Ascending aorta (tissue), 2 donors: ENCODE measurements at places on chromosomes 2 and 18.

GRCh38 chr2:51224790-51225189 is 192.9 kb upstream of the NRXN1 start:
- DNase-seq, result no peak

DNA sequence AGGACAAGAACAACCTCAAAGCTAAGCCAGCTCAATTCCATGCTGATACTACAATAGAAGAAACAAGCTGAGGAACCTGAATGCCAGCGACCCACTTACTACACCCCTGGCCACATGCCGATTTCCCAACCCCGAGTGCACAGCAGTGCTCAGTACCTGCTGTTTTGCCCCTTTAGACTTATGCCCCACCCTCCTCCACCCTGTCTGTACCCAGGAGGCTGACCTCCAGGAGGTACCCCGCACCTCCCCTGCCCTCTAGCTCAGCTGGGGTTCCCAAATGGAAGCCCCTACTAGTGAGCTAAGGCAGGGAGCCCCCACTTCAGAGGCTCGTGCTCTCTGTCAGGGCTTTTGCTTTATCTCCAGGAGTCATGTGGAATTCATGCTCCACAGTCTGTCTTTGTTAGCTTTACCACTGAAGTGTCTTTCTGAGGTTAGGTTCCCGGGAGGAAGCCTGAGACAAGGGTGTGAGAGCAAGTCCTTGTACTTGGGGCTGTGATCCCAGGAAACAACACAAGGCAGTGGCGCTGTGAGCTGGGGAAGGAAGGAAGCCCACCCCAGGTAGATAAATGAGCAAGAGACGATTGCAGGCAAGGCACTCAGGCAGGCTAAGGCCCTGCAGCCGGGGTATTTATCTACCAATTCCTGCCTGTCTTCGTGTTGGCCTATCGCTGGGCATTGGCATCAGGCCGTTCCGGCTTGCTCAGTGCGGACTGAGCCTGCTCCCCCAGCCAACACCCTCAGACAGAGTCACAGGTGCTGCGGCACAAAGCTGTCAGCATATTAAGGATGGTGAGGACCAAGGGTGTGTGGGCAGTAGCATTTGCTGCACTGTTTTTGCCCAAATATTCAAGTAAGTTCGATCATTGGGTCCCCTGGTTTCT is 220.5 kb downstream of the CYP26B1 start:
- peak; percentile 55 for DNase-seq

- peak; percentile 91 for DNase-seq
These were observed 50.2 kb upstream of the CTAGE1 start for GRCh38 chr18:22467760-22468553.

DNA sequence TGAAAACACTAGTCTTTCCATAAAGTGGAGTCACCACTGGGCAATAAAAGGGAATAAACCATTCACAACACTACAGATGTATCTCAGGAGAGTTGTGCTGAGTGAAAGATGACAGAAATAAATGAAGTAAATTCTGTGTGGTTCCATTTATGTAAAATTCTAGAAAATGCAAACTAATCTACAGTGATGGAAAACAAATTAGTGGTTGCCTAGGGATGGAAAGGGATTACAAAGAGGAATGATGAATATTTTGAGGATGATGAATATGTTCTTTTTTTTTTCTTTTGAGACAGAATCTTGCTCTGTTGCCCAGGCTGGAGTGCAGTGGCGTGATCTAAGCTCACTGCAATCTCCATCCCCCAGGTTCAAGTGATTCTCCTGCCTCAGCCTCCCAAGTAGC is 123.0 kb downstream of the MAPK4 start:
- DNase-seq, result no peak

- no peak for DNase-seq
These were observed 84.8 kb downstream of the OSBPL6 start for GRCh38 chr2:178279142-178279541.

DNA sequence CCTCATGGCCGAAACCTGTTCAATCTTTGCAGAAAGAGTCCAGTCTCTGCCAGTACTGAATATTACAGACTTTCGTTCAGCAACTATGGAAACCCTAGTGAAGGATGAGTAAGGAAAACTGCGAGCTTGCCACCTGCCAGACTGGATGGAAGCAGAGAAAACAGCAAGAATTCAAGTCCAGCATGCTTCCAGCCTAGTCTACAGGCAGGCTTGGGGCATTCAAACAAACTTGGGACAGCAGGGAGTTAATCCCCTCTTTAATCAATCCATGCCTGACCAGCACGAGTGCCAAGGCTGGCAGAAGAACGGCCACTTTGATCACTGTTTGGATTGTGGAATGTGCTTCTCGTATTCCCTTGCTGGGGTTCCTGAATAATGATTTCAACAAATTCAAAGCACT is 145.2 kb downstream of the EPHA4 start:
- no peak for DNase-seq

DNA sequence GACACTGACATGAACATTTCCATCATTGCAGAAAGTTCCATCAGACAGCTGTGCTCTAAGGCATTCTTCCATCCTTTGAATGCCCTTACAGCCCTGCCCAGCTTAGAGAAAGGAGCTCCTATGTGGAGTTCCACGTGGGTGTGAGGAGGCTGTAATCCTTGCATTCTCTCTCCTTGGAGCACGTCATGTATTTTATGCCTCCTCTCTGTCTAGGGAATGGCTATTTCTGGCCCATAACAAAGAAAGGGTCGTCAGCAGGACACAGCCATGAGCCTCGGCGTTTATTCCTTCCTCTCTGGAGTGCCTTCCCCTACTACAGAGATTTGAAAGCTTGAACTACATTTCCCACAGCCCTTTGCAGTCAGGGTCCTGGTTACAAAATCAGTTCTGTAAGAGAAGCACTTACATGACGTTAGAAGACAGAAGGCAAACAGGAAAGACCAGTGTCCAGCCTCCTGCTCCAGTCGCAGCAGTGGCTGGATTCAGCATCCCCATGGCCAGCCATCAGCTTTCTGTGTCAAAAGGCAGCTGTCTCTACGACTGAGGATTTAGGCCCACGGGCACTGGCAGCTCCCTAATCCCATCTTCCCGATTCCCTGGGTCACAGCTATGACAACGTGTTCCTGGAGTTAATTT is 234.9 kb downstream of the TFCP2L1 start:
- no peak for DNase-seq

- DNase-seq, result no peak
These were observed 560.7 kb downstream of the STK39 start for GRCh38 chr2:167686691-167687090.

DNA sequence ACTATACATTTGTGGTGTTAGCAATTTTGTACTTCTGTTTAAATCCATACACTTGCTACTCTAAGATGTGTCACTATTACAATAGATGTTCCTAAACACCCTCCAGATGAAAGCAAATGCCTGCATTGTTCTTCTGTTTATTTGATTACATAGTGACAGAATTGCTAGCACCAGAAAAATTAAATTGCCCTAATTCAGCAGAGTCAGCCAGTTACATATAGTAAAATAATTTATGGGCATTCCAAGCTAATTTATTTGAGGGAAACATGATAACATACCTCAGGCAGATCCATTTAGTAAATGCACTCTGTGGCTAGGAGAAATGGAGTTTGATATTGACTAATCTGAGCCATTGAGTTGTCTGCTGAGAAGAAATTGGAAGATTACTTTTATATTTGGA is 347.1 kb upstream of the FSIP2 start:
- DNase-seq, result no peak

DNA sequence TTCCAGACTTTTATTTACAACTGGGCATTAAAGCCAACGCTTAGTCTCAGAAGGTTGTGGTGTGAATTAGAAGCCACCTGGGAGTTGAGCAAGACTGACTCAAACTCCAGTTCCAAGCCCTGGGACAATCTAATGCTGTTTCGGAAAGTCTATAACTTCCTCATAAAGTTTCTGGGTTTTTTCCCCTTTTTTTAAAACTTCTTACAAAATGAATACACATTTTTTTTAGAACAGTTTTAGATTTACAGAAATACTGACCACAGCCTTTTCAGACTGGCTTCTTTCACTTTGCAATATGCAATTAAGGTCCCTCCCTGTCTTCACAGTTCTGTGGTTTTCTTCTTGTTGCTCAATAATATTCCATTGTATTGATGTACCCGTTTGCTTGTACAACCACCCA is 115.9 kb upstream of the TWIST2 start:
- DNase-seq, result no peak

GRCh38 chr2:182717816-182718215 is 1.8 kb downstream of the DNAJC10 start:
- no peak for DNase-seq

- no peak for DNase-seq
These were observed 513.4 kb upstream of the NETO1 start for GRCh38 chr18:73381016-73381698.

DNA sequence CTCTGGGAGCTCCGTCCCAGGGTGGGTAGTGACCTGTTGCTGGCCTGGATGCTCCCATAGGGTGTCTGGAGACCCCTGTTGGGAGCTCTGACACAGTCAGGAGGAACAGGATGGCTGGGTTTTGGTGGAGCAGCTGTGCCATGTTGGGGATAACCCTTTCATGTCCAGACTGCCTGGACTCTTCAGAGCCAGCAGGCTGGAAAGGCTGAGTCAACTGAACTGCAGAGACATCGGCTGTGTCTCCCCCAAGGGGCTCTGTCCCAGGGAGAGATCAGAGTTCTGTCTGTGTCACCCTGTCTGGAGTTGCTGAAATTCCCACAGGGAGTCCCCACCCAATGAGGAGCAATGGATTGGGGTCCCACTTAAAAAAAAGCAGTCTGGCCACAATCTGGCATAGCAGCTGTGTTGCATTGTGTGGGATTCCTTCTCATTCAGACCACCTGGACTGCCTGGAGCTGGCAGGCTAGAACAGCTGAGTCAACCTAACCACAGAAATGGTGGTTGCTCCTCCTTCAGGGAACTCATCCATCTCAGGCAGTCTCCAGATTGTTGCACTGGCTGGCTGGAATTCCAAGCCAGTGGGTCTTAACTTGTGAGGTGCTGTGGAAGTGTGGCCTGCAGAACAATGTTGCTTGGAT is 37.2 kb downstream of the AGPS start:
- DNase-seq, result no peak

DNA sequence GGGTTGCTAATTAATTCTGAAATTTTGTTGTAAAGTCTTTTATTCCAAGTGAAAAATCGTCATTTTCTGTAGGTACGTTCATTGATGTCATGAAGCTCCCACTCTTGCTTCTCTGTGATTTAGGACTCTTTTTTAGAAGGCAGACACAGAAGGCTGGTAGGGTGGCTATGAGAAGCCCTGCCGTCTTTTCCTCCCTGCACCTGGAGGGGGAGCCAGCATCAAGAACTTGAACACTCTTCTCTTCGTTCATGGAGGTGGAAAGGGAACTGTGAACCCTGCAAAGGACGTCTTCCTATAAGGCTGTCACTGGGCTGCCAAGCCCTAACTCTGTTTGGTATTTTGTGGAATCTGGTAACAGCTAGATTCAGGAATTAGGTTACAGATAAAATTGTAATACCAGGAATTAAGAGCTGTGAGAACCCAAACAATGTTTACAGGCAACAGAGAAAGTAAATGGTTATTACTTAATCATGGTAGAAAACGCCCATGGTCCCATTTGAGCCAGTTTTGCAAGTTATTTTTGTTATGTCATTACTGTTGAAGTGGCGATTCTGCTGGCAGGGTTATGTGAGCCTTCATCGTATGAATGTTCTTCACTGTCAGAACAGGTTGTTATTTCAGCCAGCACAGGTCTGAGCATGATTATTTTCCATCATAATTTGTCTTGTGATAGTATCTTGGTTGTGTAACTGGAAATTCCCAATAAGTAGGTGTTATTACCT is 112.2 kb downstream of the OSBPL6 start:
- DNase-seq, result no peak

GRCh38 chr2:57869758-57870344 is 176.8 kb upstream of the VRK2 start:
- no peak for DNase-seq

DNA sequence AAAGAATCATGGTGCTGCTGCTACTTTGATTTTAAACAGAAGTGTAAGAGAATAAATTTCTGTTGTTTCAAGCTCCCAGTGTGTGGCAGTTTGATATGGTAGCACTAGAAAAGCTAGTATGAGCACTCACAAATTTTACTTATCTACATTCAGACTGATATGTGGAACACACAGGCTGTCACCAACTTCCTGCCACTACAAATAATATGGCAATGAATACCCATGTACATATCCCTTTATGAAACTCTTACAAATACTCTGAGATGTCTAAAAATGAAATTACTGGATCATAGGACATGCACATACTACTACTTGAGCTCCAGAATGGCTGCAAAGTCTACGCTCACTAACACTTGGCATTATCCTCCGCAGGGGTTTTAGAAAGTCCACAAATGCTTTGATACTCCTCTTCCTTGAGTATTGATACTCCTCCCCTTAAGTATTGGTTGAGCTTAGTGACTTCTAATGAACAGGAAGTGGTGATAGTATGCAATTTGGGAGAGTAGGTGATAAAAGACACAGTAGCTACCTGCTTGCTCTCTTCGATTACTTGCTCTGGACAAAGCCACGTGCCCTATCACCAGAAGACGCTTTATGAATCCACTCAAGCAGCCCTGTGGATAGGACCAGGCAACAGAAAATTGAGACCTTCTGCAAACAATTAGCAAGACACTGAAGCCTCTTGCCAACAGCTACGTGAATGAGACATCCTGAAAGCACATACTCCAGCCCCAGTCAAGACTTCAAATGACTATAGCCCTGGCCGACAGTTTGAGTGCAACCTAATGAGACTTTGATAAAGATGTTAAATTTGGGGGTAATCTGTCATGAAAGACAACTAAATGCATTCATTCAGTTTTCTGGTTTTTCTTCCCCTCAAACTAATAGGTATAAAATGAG is 35.4 kb downstream of the FBXO11 start:
- no peak for DNase-seq

DNA sequence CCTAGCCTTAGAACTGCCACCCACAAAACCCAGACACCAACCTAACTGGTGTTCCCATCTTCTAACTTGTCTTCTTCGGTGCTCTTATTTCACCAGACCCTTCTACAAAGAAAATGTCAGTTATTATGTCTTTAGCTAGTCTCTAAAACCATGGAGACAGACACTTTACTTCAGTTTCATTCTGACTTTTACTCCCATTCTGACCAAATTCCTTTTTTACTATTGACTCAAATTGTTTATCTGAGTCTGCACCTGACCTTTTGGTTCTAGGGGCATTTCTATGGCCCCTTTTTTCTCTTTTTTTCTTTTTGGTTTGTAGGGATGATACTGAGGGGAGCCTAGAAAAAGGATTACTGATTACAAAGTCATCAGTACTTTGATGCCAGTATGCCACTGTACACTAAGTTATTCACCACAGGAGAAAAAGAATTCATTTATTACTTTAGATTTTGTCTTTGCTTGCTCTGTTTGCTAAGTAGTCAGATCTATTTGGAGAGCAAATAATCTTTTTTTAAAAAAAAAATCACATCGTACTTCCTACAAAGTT is 6.8 kb upstream of the SLC1A4 start:
- no peak for DNase-seq

- no peak for DNase-seq
These were observed 65.3 kb downstream of the WDR75 start for GRCh38 chr2:189506514-189506976.

DNA sequence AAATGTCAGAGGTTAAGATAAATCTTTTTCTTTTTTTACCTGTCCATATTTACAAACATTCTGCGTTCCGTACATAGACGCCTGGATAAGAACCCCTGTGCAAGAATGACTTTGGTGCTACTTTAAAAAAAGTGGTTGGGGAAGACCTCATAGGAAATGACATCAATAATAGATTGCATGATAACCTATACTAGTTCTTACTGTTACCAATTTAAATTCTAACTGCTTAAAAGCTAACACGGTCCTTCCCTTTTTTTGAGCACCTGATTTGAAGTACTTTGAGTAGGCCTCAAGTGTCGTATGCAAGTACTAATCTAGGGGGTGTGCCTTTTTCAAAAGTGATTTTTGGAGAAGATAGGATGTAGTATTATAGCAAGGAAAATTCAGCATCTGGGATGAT is 2.1 kb downstream of the SLC39A10 start:
- no peak for DNase-seq

- no peak for DNase-seq
These were observed 77.3 kb downstream of the POLE4 start for GRCh38 chr2:75035444-75036353.
